ENCODE measurements at places on chromosomes 12 and 14.

DNA sequence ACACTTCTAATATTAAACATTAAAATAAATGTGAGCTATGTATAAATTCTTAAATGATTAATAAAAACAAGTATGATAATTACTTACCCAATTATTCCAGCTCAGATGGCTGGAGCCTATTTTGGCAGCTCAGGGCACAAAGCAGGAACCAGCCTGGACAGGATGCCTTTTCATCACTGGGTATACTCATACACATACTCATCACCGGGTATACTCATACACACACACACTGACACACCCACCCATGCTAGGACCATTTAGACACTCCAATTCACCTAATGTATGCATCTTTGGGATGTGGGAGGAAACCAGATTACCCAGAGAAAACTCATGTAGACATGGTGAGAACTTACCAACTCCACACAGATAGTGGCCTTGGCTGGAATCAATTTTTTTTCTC lies 57.9 kb upstream of the CNOT2 start:
- DNase-seq, result no peak

- DNase-seq, result peak; percentile 65
These were observed 23.1 kb downstream of the BICDL1 start for GRCh38 chr12:120012067-120012621.

- DNase-seq, result no peak
These were observed 50.1 kb downstream of the CD9 start for GRCh38 chr12:6250343-6250742.

- DNase-seq, result peak; percentile 61
These were observed 3.5 kb upstream of the P2RX7 start for GRCh38 chr12:121128908-121129810.

GRCh38 chr14:55710506-55711041 lies 130.6 kb downstream of the KTN1 start:
- no peak for DNase-seq

GRCh38 chr12:4909734-4910501 lies at the start of gene KCNA1:
Gene KCNA1, plus strand, starts transcription at chr12:4909905. Its CDS starts 1,474 bp downstream, at chr12:4911379.
- no peak for DNase-seq
